Activated CD4-positive, alpha-beta T cell treated with anti-CD3 and anti-CD28 coated beads, Interleukin-2, amount 10 ng/mL, durations not matched to agents 7 days and 5 days (primary cell): ENCODE measurements at places on chromosomes 7 and 10. TPM values are rescaled to one million over a fixed set of nuclear protein-coding genes. Genes with fewer than 3 reads are reported as not detected.

ADIRF gene
- not detected for total RNA-seq

MGMT gene
- total RNA-seq, result 17.6 TPM

- no peak overlapping the region for H3K27ac ChIP-seq
- H3K27me3 ChIP-seq, result peaks cover 14% of the 10 kb centered on the region
- H3K4me3 ChIP-seq, result no peak overlapping the region
- H3K36me3 ChIP-seq, result no peaks in the 10 kb centered on the region
- no peaks in the 10 kb centered on the region for H3K4me1 ChIP-seq
These were observed 74.6 kb upstream of the PRSS58 start for GRCh38 chr7:142332421-142332820.

AGR3 gene
- not detected for total RNA-seq

GRCh38 chr10:87850742-87851205, 12.6 kb downstream of the KLLN start:
- no peaks in the 10 kb centered on the region for H3K36me3 ChIP-seq
- no peak overlapping the region for H3K27ac ChIP-seq
- H3K27me3 ChIP-seq, result peaks cover 7% of the 10 kb centered on the region
- H3K4me1 ChIP-seq, result peaks cover 23% of the 10 kb centered on the region
- DNase-seq, result peak; percentile 71
- H3K4me3 ChIP-seq, result no peak overlapping the region

TMEM229A gene
- total RNA-seq, result not detected

- no peaks in the 10 kb centered on the region for H3K4me1 ChIP-seq
- no peaks in the 10 kb centered on the region for H3K27me3 ChIP-seq
- H3K4me3 ChIP-seq, result no peak overlapping the region
- H3K27ac ChIP-seq, result no peak overlapping the region
These were observed 88.2 kb upstream of the TMEM72 start for GRCh38 chr10:44822966-44823365.

GRCh38 chr7:135232720-135233119, 918 bp upstream of the STRA8 start:
- peaks cover 9% of the 10 kb centered on the region for H3K4me1 ChIP-seq
- DNase-seq, result no peak
- no peaks in the 10 kb centered on the region for H3K36me3 ChIP-seq
- no peak overlapping the region for H3K27ac ChIP-seq

CHCHD3 gene
- total RNA-seq, result 49.2 TPM

SEC61A2 gene
- total RNA-seq, result 7.9 TPM

- H3K27me3 ChIP-seq, result no peaks in the 10 kb centered on the region
- no peak overlapping the region for H3K27ac ChIP-seq
- DNase-seq, result no peak
These were observed 87.8 kb downstream of the ZRANB1 start for GRCh38 chr10:125029584-125030242.

PROSER2 gene
- total RNA-seq, result 0.27 TPM

- no peak overlapping the region for H3K4me3 ChIP-seq
- no peaks in the 10 kb centered on the region for H3K4me1 ChIP-seq
- H3K36me3 ChIP-seq, result peaks cover 2% of the 10 kb centered on the region
- no peak overlapping the region for H3K27ac ChIP-seq
- no peak for DNase-seq
These were observed 32.9 kb upstream of the FOXL3 start for GRCh38 chr7:256981-257646.

GRCh38 chr7:156778201-156778600, 114.8 kb downstream of the LMBR1 start:
- no peak overlapping the region for H3K4me3 ChIP-seq
- H3K27ac ChIP-seq, result peak overlapping the region; percentile 10
- H3K36me3 ChIP-seq, result peaks cover 11% of the 10 kb centered on the region
- H3K4me1 ChIP-seq, result peaks cover 29% of the 10 kb centered on the region
- no peak for DNase-seq
- H3K27me3 ChIP-seq, result no peaks in the 10 kb centered on the region

DNA sequence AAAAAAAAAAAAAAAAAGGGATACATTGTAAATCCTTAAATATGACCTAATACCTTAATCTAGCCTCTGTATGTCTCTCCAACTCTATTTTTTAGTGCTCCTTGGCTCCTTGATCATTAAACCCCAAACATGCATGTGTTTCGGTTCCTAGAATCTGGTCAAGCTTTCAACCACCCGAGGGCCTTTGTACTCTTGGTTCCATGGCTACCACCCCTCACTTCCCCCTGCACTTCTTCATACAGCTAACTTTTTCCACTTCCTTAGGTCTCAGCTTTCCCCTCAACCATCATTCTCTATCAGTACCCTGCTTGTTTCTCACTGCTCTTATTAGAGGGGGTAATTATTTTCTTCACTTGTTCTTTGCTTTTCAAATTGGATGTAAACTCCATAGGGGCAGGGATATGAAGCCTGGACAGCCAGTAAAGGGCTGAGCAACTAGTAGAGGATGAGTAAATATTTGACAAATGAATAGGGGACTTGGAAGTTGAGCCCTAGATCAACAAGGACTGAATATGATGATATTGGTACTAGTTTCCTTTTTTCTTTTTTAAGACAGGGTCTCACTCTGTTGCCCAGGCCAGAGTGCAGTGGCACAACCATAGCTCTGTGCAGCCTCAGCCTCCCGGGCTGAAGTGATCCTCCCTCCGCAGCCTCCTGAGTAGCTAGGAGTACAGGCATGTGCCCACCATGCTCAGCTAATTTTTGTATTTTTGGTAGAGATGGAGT, 4.3 kb upstream of the GDI2 start:
- H3K4me3 ChIP-seq, result no peak overlapping the region
- DNase-seq, result no peak
- H3K27me3 ChIP-seq, result no peaks in the 10 kb centered on the region
- H3K36me3 ChIP-seq, result peaks cover 5% of the 10 kb centered on the region
- no peak overlapping the region for H3K27ac ChIP-seq
- H3K4me1 ChIP-seq, result peaks cover 32% of the 10 kb centered on the region

DNA sequence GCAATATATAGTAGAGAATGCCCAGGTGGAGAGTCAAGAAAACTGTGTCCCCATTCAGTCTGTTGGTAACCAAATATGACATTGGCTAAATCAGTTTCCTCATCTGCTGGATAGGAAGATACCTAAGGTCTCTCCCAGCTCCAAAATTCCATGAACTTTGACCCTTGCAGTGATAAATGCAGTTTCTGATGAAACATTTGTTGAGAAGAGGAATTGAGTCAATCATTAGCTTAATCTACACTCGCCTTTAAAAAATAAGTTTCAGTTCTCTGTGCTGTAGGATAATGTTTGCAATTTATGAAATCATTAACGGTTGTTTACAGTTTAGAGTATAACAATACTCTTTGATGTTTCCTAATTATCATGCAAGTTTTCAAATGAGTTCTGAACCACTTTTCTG, 38.0 kb upstream of the SLC25A13 start:
- no peak overlapping the region for H3K4me3 ChIP-seq
- DNase-seq, result no peak
- peaks cover 1% of the 10 kb centered on the region for H3K27me3 ChIP-seq
- H3K4me1 ChIP-seq, result no peaks in the 10 kb centered on the region

- no peak overlapping the region for H3K4me3 ChIP-seq
- no peak for DNase-seq
- H3K4me1 ChIP-seq, result no peaks in the 10 kb centered on the region
- H3K27me3 ChIP-seq, result no peaks in the 10 kb centered on the region
These were observed 208.4 kb upstream of the TCERG1L start for GRCh38 chr10:131519723-131520605.

GRCh38 chr7:52547308-52547910, 488.0 kb upstream of the POM121L12 start:
- DNase-seq, result no peak
- H3K36me3 ChIP-seq, result no peaks in the 10 kb centered on the region
- H3K27me3 ChIP-seq, result no peaks in the 10 kb centered on the region
- H3K27ac ChIP-seq, result no peak overlapping the region
- H3K4me1 ChIP-seq, result no peaks in the 10 kb centered on the region

GRCh38 chr10:120436439-120437112, 20.5 kb upstream of the PLPP4 start:
- no peak overlapping the region for H3K27ac ChIP-seq
- peaks cover 9% of the 10 kb centered on the region for H3K27me3 ChIP-seq
- DNase-seq, result no peak
- H3K4me3 ChIP-seq, result no peak overlapping the region
- no peaks in the 10 kb centered on the region for H3K4me1 ChIP-seq

ASIC3 gene
- 6.0 TPM for total RNA-seq

TRA2A gene
- total RNA-seq, result 143 TPM

DNA sequence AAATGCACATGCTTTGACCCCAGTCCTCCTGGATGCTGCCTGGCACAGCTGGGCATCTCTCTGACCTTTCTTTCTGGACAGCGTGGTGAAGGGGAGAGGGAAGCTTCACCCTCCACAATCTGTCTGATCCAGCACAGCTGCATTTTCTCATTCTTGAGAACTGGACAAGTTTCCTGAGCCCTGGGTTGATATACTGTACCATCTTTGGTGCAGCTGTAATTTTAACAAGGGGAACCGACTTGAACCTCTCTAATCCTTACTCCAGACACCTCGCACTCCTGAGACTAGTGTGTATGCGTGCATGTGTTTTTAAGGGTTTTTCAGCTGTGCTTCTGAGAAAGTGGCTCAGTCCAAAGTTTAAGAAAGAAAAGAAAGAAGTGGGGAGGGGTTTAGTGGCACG, 655.7 kb downstream of the INHBA start:
- no peak overlapping the region for H3K4me3 ChIP-seq

KCNMA1 gene
- not detected for total RNA-seq

THSD7A gene
- total RNA-seq, result not detected

DNA sequence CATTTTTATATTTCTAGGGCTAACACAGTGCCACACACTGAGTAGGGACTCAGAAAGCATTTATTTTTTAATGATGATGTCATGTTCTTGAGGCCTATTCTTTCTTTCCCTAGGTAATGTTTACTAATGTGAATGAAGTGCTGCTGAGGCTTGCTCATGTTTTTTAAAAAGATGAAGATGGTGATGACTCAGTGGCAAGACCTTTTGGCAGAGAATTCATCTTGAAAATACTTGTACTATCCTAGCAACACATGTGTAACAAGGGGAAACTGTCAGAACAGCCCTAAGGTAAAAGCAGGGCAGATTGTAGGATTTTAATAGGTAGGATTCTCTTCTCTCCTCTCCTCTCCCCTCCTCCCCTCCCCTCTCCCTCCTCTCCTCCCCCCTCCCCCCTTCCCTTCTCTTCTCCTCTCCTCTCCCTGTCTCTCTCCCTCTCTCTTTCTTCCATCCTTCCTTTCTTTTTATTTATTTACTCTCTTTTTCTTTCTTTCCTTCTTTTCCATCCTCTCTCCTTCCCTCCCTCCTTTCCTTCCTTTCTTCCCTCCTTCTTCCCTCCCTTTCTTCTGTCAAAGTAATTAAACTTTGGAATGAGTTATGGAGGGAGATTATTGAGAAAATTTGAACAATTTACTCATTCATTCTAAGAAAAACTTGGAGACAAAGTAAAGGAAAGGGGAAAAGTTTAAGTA, 75.3 kb downstream of the ZNF92 start:
- no peak overlapping the region for H3K27ac ChIP-seq
- peaks cover 5% of the 10 kb centered on the region for H3K4me1 ChIP-seq
- no peak for DNase-seq
- peaks cover 22% of the 10 kb centered on the region for H3K27me3 ChIP-seq
- no peak overlapping the region for H3K4me3 ChIP-seq

PNLIPRP1 gene
- not detected for total RNA-seq

GRCh38 chr10:12349629-12350166, 351 bp downstream of the CAMK1D start:
- no peaks in the 10 kb centered on the region for H3K36me3 ChIP-seq
- H3K27me3 ChIP-seq, result peaks cover 32% of the 10 kb centered on the region
- DNase-seq, result no peak

TMEM184A gene
- not detected for total RNA-seq

DNA sequence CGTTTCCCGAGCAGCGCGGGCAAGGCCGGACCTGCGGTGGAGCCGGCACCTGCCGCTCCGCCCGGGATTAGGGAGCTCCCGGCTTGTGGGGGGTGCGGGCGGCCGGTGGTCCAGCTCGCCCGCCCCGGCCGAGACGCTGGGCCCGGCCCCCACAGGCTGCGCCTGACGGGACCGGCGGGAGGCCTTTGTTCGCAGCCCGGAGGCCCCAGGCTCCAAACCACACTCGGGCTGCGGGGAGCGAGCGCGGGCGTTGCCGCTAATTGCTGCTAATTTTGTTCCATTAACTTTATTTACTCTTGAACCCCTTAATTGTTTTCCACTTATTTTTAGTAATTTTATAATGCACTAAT, 9.6 kb downstream of the UNCX start:
- H3K4me3 ChIP-seq, result no peak overlapping the region
- H3K27me3 ChIP-seq, result peaks cover 70% of the 10 kb centered on the region
- peaks cover 2% of the 10 kb centered on the region for H3K36me3 ChIP-seq
- no peak overlapping the region for H3K27ac ChIP-seq

FRMPD2 gene
- not detected for total RNA-seq

GRCh38 chr10:75772153-75772887, 340.9 kb downstream of the LRMDA start:
- peaks cover 18% of the 10 kb centered on the region for H3K4me1 ChIP-seq
- peaks cover 2% of the 10 kb centered on the region for H3K27me3 ChIP-seq
- peak; percentile 36 for DNase-seq
- peak overlapping the region; percentile 69 for H3K4me3 ChIP-seq

OGDHL gene
- total RNA-seq, result not detected

DNA sequence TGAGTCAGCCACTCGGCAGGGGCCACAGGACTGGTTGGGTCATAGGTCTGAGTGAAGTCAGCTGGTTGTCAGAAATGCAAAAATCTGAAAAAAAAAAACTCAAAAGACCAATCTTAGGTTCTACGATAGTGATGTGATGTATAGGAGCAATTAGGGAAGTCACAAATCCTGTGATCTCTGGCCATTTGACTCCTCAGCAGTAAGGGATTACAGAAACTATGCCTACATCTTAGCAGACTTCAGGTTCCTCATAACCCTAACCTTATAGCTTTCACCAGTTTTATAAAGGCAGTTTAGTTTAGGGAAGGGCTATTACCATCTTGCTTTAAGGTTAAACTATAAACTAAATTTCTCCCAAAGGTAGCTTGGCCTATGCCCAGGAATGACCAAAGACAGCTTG, 163.1 kb upstream of the HGF start:
- no peak for DNase-seq
- H3K36me3 ChIP-seq, result no peaks in the 10 kb centered on the region
- H3K4me1 ChIP-seq, result no peaks in the 10 kb centered on the region

GRCh38 chr10:128854963-128855362, 612.1 kb upstream of the MGMT start:
- no peak overlapping the region for H3K27ac ChIP-seq
- H3K4me1 ChIP-seq, result no peaks in the 10 kb centered on the region
- no peaks in the 10 kb centered on the region for H3K36me3 ChIP-seq

DNA sequence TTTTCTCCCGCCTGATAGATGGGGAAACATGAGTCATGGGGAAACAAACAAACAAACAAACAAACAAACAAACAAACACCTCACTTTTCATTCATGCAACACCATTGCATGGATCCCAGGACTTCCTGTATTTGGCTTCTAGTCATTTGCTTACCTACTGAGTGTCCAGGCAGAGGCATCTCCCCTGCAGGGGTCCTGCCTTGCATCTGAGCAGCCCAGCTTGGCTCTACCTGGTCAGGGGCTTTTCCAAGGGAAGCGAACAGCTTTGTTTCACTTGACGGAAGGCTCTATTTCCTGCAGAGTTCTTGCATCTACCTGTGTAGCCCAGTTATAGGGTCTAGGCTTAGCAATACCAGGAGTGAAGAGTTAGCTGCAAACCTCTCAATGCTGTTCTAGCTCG, 374.2 kb downstream of the GATA3 start:
- H3K27ac ChIP-seq, result no peak overlapping the region
- peaks cover 1% of the 10 kb centered on the region for H3K36me3 ChIP-seq
- no peak overlapping the region for H3K4me3 ChIP-seq
- no peak for DNase-seq
- peaks cover 9% of the 10 kb centered on the region for H3K27me3 ChIP-seq

- peaks cover 69% of the 10 kb centered on the region for H3K36me3 ChIP-seq
- no peak for DNase-seq
- H3K4me1 ChIP-seq, result peaks cover 23% of the 10 kb centered on the region
- no peak overlapping the region for H3K27ac ChIP-seq
- no peak overlapping the region for H3K4me3 ChIP-seq
- H3K27me3 ChIP-seq, result no peaks in the 10 kb centered on the region
These were observed 28.3 kb downstream of the NCAPG2 start for GRCh38 chr7:158676171-158676840.

EVX1 gene
- total RNA-seq, result not detected

ZNF394 gene
- total RNA-seq, result 53.1 TPM
